ENCODE measurements at places on chromosomes 1 and 21.

DNA sequence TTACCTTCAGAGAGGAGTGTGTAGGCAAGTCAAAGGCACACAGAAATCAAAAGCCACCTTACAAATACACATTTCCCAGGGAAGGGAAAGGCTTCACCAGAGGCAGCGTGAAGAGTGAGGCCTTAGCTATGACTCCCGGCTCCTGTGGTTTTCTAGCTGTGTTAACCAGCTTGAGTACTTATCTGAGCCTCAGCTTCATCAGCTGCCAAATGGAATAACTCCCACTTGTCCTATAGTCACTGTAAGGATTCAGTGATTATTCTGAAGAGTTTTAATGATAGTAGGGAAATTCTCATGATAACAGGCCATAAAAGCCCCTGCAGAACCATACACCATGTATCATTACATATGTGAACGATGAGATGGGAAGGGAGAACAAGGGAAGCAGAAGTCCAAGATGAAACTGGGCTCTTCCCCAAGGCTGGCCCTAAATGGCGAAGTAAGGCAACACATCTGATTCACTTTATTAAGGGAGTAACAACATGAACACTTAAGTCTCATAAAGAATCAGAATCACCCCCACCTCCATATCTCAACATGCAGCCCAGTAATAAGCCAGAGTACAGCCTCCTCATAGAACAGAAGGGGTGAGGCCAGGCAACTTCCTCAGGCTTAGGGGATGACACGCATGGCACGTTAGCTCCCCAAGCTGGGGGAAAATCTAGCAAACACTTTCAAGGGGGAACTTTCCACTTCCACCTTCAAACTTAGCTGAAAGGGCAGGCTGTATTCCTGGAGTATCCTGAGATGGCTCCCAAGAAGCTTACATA, 63.7 kb downstream of the SLC66A1 start:
- no peak for DNase-seq

GRCh38 chr1:76303340-76303717, 228.8 kb downstream of the ST6GALNAC3 start:
- no peak for DNase-seq

- DNase-seq: no peak
These were observed 127.8 kb upstream of the NGF start for GRCh38 chr1:115465802-115466363.

DNA sequence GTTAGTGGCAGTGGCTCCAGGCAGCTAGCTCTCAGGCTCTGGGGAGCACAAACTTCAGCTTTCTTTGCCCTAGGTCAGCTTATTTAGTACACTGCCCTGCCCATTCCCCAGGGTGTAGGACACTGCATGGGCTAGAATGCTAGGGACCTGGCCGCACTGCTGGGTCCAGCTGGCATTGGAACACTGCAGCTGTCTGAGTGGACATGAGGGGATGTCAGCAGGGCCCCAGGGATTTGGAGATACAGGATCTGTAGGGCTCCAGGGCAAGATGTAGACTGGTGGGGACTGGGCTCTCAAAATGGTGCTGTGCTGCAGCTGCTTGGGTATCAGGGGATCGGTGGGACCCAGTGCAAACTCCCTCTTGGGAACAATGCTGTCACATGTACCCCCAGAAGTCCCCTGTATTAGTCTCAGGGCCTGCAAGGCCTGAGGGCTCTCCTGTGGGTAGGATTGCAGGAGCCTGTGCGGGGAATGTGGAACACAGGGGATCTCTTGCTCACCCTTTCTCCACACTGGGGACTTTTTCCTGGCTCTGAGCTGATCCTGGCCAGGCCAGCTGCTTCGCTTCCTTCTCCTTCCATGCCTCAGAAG, 25.2 kb upstream of the TTC22 start:
- no peak for DNase-seq

GRCh38 chr1:211732293-211732980, 57.0 kb upstream of the NEK2 start:
- DNase-seq: no peak

- DNase-seq: no peak
These were observed 47.3 kb downstream of the RAP1GAP start for GRCh38 chr1:21621761-21622436.

DNA sequence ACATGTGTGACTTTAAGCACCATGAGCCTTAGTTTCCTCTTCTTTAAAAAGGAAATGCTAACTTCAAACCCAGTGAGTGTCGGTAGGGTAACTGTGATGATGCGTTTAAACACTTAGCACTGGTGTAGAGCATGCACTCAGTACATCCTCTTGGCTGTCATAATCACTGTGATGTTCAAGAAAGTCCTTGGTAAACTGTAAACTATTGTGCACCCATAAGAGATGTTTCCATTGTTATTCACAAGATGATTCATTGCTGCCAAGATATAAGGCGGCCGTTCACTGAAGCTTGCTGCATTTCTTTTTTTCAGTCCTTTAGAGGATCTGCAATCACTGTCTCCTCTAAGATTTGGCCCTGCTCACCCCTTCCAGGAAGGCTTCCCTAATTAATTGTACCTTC, 61.8 kb upstream of the DAB1 start:
- DNase-seq: no peak

- no peak for DNase-seq
These were observed 63.8 kb downstream of the RPS6KA1 start for GRCh38 chr1:26593385-26593784.

DNA sequence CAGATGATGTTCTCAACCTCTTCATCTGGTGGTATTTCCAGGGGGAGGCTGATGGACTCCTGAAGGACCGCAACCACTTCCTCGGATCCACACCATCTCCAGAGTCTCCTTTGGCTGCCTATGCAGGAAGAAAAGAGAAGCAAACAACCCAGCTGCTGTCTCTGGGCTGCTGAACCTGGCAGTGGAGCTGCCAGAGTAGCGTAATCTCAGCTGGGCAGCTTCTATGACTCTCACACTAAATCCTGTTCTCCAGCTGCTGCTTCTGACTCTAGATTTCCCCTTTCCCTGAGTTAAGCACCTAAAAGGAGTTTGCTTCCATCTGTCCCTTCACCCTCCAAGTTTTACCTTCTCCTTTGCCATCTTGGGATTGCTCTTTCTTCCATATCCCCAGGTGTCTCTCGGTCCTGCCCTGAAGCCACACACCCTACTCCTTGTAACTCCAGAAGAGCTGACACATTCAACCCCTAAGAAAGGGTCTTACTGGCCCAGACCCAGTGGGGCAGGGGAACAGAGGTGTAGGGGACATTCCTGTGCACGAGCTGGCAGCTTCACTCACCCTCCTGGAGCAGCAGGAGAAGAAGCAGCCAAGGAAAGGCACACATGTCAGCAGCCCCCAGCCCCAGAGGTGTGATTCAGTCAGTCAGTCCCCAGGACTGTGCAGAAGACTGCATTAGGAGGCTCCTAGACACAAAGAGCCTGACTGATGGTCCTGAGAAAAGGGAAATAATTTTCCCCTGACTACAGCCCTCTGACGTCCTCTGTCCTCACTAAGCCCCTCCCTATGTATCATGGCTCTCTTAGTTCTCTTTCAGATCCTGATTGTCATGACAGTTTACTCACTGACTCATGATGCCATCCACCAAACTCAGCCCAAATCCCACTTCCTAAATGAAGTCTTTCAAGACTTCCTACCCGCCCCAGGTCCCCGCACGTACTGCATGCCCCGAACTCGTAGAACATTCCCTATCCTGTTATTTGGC, at the start of gene SLAMF9:
Gene SLAMF9, minus strand, starts transcription at position 702 of the 980 bp plus-strand sequence. Its CDS starts 100 bp downstream, at position 602.
- no peak for DNase-seq

DNA sequence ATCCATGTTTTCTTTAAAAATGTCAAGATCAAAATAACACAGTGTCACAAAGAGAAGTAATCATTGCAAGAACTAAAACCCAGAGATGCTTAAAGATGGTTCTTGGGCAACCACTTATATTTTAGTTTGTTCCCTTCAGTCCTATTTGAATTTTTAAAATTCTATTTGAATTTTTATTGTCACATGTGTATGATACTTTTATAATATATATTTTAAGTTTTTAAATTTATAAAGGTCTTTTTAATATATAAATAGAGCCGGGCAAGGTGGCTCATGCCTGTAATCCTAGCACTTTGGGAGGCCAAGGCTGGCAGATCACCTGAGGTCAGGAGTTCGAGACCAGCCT, 22.3 kb upstream of the DISC1 start:
- DNase-seq: no peak

- DNase-seq: no peak
These were observed 18.7 kb downstream of the DUSP10 start for GRCh38 chr1:221723018-221723847.

- DNase-seq: no peak
These were observed 53.0 kb downstream of the OLFML2B start for GRCh38 chr1:161970633-161971032.

DNA sequence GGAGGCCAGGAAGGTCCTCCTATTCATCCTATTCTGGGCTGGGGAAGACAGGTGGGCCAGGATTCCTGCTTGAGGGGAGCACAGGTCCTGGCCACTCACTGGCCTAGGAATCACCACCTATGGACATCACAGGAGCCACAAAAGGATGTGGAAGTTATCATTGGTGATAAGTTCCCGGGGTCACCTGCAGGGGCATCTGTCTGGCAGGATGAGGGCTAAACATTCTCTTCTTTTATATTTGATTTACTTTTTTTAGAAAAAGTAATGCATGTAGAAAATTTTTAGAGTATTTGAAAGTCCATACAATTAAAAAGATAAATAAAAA, 33.2 kb upstream of the KIAA0040 start:
- no peak for DNase-seq

- DNase-seq: no peak
These were observed 123.1 kb downstream of the PGBD5 start for GRCh38 chr1:230303069-230303468.

DNA sequence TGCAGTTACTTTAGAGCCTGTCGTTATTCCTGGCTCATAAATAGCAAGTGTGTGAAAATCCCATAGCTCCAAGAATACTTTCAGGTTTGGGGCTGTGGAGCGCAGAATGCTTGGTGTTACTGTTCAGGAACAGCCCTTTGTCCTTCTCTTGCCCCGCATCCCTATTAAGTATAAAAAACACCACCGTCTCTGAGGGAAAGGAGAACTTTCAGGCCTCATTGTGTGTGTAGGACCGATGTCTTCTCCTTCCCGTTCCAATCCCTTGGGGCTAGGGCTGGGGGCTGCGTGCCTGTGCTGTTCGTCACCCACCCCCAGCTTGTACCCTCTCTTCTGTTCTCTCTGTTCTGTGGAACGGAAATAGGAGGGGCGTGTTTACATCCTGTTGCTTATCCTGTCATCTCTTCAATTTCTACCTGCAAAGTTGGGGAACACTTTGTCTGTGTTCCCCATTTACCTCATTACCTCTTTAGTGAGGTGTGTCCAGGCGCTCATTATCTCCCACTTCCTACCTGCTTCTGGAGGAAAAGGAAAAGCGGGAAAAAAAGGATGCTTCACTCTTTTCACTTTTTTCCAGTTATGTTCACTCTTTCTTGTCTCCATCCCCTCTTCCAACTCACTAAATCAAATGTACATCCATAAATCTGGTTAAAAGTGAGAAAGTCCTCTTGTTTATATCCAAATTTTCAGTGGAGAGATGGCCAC, 788 bp upstream of the TXNIP start:
- DNase-seq: no peak

GRCh38 chr21:44511219-44511937, 28.6 kb downstream of the KRTAP10-1 start:
- no peak for DNase-seq

DNA sequence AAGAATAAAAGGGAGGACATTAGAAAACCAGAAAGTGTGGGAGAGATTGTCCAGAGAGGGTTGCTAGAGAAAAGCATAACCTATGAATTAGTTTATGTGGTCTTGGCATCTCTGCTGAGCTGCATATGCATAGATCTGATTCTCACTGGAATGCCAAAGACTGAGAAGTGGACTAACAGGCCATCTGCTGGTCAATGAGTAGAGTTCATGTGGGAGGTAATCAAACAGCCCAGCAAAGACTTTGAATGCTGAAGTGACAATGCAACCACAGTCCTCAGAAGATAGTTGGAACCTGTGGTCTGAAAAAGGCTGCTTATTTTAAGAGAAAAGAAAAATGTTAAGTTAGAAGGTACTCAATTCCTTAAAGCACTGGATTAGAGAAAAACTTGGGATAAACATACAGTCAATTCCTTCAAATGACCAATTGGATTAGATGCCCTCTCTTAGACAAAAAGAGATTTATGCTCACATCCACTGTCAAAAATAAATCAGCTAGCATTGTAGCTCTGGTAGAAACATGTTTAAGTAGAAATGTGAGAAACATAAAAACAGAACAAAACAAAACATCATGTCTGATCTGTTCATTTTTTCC, 382.8 kb downstream of the AMY1C start:
- no peak for DNase-seq

DNA sequence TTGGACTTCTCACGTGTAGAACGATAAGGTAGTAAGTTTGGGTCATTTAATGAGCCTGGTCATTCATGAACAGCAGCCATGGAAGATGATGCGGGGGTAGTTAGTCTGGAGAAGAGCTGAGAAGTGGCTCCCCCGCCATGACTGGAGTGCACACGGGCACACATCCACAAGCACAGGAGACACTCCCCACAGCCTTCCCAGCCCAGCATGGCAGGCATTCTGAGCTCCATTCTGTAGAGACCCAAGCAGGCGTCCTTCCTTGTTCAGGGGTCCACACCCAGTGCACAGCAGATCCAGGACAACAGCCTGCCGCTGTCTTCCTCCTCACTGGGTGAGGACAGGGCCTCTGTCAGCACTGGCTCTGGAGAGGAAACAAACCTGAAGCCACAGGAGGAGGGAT, 57.0 kb downstream of the SCCPDH start:
- no peak for DNase-seq

- DNase-seq: no peak
These were observed 178.0 kb upstream of the GALNT2 start for GRCh38 chr1:229889031-229889517.

GRCh38 chr1:36508257-36508656, 25.5 kb upstream of the CSF3R start:
- DNase-seq: no peak

DNA sequence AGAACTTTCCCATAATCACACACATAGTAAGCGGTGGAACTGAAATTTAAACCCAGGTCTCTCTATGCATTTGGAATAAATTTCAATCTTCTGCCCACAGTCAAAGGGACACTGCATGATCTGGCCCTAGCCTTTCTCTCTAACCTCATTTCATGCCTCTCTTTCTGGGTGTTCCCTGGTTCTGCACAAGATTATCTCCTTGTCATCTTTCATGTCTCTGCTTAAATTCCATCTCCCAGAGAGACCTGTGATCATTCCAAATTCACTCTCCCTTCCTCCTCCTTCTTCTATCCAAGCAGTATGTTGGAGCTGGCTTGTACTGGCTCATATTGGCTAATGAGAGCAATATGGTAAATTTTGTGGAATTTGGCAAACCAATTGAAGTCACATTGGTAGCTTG, 22.2 kb downstream of the ETV3L start:
- DNase-seq: no peak

DNA sequence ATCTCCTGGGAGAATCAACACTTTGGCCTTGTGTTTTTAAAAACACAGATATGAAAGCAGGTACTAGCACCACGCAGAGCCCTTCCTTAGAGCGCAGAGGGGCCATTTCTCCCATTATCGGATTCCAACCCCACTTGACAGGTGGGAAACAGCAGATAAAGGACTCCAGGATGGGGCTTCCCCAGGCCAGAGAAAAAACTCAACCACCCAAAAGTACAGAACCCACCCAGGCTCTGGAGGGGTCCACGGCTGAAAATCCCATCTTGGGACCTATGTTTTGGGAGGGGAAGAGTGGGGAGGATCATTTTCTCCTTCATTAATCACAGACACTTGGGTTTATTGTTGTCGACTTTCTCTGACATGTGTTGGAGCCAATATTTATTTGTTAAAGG, 27.1 kb upstream of the COL18A1 start:
- no peak for DNase-seq

- no peak for DNase-seq
These were observed 79.6 kb downstream of the UCHL5 start for GRCh38 chr1:192979542-192979941.

GRCh38 chr21:46137908-46138307, 17.5 kb downstream of the FTCD start:
- DNase-seq: no peak

Measured in DMS 273 treated with DMSO at 0.1 percent for 48 hours (cell line).